Fibroblast of skin of left biceps (primary cell): ENCODE measurements at places on chromosomes 6 and 20.

DNA sequence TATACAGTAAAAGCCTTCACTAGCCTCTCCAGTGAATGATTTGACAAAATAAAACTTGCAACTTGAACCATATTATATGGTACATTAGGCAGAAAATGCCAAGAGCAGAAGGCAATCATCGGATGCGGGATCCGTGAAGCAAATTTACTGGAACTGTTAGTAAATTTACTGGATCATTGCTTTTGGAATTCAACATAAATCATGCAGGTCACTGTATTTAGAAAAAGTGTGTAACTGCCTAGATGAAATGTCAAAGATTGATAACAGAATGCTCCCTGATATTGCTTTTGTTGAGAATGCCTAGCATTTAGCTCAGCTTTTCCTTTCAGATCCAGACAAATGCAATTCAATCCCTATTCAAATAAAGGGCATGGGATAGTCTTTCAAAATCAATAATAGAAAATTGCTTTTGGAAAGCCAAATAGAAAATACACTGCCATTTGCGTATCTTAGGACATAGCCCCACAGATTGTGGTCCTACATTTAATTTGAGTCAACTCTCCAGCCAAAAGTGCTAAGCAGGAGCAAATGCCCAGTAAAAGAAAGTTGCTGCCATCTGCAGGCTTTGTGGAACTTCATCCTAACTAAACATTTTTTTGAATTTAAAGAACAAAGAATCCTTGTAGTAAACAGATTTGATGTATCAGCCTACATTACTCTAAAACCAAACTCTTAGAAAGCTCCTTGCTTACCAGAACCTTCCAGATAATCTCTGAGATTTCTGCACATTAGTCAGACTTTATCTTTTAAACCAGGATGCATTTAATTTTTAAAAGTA, 109.5 kb upstream of the HSF2 start:
- no peak for DNase-seq

GRCh38 chr6:26243132-26243531, 121.9 kb upstream of the BTN3A2 start:
- no peak for DNase-seq

GRCh38 chr6:43376551-43376981, 7.1 kb upstream of the ZNF318 start:
- no peak for DNase-seq

DNA sequence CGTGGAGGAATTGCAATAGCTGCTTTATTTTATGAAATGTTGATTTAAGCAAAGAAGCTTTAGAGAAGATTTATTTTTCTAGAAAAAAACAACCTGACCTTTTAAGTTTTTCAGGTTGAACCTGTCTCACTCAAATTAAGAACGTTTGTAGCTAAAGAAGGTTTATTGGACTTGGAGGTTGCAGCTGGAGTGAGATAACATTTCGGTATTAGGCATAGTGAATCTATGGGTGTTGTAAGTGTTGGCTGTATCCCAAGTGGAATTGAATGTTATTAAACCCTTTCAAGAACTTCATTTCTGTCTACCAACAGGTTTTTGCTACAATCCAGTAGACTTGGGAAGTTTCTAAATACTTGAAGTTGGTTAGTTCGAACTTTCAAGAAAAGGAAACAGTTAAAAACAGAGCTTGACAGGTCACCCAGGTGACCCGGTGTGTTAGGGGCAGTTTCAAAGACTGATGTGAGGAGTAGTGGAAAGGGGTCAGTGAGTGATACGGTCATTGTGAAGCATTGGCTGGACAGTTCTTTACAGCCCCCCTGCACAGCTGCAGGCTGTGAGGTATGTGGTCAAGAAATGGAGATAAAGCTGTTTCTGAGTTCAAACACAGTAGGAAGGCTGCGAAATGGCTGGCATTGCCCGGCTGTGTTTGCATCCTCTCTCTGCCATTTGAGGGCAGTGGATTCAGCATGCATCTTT, 2.4 kb upstream of the TBCC start:
- no peak for DNase-seq

GRCh38 chr6:164216368-164216767, 801.9 kb downstream of the QKI start:
- DNase-seq: no peak

DNA sequence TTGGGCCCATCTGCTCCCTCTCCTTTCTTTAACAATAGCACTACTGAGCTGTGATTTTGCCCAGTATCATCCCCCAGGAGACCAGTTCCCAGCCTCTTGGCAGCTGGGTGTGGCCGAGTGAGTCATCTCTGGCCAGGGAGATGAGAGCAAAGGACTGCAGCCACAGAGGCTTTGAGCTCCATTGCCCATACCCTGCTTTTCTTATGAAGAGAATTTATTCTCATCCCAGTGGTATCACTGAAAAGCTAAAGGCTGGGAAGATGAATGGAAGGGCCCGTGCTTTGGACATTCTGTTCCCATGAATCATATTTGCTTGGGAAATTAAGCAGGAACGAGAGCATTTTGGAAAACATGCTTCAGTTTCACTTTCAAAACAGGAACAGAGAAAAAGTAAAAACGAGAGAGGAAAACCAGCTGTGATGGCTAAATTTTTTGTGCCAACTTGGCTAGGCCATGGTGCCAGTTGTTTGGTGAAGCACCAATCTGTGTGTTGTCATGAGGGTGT, 14.9 kb downstream of the CST3 start:
- peak; percentile 39 for DNase-seq

DNA sequence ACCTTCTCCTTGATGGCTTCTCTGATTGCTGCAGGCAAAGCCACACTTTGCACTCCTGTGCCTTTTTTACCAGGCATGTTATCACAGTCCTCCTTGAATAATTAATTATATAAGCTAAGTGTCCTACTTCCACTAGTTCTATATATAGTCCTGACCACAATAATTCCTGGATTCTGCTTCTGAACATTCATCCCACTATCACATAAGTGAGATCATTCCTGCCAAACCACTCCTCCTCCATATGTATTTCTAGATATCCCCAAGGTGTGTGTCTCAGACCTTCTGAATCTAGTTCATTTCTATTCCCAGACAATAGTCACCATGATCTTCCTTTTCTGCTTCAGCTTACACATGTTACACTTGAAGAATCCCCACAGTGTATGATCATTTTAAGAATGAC, 1237.5 kb upstream of the MAP3K7 start:
- DNase-seq: peak; percentile 5

- no peak for DNase-seq
These were observed 272.7 kb downstream of the GRIK2 start for GRCh38 chr6:101666256-101666655.

- no peak for DNase-seq
These were observed 49.8 kb downstream of the HNF4A start for GRCh38 chr20:44405257-44405656.

GRCh38 chr20:51470907-51471411, 71.6 kb downstream of the NFATC2 start:
- no peak for DNase-seq

DNA sequence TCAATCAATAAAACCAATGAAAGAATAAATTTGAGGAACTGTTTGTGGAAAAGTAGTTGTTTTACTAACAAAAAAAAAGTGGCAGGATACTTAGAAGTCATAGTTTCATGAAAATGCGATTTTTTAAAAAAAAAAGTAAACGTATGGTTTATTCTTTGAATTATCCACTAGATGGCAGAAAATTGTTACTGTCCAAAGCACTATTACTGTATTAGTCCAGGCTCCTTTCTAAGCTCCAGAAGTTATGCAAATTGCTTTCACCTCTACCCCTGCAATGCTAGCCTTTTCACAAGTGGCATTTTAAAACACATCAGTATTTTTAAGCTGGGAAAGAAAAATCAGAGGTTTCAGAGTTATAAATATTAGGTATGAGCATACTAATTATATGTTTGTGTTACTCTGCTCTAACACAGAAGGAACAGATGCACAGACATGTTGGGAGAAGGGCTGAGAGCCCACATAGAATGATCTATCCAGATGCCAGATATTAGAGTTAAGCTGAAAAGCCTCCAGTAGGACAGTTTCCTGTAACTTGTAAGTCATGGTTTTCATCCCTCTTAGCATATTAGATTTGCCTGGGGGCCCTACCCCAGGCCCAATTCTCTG, 63.9 kb downstream of the FHL5 start:
- DNase-seq: peak; percentile 6

DNA sequence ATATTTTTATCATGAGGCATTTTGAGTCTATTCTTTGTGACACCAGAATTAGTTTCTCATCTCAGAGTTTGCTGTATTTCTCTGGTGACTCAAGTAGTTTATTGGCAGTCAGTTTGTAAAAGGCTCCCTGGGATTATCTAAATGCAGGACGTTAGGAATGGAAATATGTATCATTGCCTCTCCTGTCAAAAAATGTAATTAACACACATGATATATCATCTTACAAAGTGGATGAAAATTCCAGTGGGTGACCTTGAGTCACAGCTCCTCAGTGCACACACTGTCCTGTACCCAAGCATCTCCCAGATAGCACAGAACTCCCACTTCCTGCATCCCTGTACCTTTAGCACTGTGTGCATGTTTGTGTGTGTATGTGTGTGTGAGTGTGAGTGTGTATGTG, 258.6 kb downstream of the LAMA2 start:
- DNase-seq: no peak

- no peak for DNase-seq
These were observed 36.3 kb downstream of the ROS1 start for GRCh38 chr6:117389227-117390057.

DNA sequence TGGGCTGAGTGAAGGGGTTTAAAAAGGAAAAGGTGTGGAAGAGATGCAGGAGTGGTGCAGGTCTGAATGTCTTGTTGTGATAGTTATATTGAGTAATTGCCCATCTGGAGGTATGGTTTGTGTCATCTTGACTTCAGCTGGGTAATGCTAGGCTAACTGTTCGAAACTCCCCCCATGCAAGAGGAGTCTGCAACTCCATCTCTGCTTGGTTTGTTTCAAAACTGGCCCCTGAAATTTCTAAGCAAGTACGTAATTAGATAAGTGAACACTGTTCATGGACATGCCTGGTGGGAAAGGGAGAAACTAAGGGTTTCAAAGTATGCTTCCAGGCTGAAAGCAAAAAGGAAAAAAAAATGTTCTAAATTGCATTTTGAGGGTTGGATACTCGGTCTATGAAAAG, 17.1 kb downstream of the TTK start:
- no peak for DNase-seq

GRCh38 chr6:40803897-40804702, 216.9 kb upstream of the LRFN2 start:
- no peak for DNase-seq

- DNase-seq: no peak
These were observed 289.3 kb downstream of the KIF16B start for GRCh38 chr20:16283978-16284377.

DNA sequence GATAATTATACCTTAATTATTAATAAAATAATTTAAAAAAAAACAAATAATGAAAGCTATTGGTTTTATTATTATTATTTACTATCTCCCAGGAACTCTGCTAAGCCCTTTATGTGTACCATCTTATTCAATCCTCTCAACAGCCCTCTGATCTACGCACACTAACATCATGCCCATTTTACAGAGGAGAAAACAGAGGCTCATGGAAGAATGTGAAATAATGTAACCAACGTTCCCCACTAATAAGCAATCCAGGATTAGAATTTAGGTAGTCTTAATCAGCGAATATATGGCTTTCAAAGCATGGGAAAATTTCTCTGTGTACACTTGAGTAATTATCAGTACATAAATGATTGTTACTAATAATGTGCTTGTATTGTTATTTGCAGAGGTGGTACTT, 89.0 kb downstream of the MAFB start:
- no peak for DNase-seq
